Lung microvascular endothelial cell (primary cell): ENCODE measurements at places on chromosomes 2 and 18. TPM values are rescaled to one million over a fixed set of nuclear protein-coding genes. Genes with fewer than 3 reads are reported as not detected.

DNA sequence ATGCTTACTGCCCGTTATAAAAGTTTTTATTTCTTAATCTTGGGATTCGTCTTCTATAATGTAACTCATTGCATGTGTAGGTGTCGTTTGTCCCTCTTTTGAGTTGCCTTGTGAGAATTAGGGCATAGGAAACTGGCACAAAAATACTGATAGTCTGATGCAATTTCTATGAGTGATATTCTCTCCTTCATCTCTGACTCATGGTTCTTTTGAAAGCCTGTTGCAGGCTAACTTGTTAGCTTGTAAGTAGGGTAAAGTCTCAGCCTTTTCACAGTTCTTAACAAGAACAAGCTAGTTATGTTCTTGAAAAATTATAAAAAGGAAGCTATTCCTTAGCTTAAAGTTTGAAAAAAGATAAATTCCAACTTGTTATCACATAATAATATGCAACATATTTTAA, 1085.4 kb upstream of the NRXN1 start:
- no peak for DNase-seq

DNA sequence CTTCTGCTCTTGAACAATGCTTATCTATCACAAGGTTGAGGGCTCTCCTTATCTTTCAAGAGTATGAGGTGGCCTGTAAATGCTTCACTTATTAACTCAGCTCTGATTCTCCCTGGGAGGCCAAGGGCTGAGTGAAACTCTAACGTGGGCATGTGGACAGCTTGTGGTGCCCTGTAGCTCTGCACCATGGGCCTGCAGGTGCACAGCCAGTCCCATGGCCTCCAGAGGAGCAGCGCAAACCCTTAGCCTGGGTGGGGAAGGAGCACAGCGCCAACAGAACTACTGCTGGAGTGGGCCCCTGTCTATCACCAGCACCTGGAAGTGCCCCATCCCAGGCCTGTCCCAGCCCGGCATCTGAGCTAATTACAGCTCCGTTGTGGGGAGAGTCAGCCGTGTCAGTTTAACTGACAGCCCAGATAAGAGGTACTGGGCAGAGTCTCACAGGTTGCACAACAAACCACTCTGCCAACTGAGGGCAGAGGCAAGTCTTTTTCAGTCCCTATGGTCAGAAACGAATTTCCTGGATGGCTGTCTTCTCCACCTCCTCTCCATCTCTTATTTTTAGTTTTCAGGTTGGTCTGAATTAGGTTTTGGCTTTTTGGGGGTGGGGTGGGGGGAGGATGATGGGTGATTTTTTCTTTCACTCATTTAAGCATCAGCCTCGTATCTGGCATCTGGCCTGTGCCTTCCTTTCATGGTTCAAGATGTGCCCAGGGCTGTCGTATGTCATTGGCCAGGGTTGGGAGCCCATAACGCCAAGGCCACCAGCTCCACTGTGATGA, 219.5 kb downstream of the BCL2 start:
- DNase-seq = no peak

GRCh38 chr2:119491776-119492525, 32.3 kb downstream of the SCTR start:
- peak; percentile 58 for DNase-seq

- DNase-seq = no peak
These were observed 134.9 kb downstream of the NDUFA10 start for GRCh38 chr2:239890206-239890746.

ARHGAP15 gene
- not detected in 2 replicates for total RNA-seq

DNA sequence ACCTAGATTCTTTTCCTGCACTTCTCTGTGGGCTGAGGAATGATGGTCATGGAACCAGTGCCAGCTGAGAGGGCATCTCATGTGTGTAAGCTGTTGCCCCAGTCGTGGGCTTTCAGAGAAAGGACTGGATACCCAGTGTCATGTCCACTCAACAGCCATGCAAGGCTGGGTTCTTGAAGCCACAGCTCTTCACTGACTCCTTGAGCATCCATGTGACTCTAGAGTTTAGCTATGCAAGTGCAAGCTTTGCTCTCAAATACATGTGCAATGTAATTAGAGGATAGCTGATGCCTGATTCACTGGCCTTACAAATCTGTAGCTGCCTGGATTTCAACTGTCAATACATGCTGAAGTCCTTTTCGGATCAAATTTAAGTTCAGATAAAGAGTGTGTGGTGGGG, 46.8 kb upstream of the EML6 start:
- no peak for DNase-seq

CABLES1 gene
- 29.9 and 74.8 TPM in 2 replicates for total RNA-seq

FBXO41 gene
- under 0.01 and 0.22 TPM in 2 replicates for total RNA-seq

DNA sequence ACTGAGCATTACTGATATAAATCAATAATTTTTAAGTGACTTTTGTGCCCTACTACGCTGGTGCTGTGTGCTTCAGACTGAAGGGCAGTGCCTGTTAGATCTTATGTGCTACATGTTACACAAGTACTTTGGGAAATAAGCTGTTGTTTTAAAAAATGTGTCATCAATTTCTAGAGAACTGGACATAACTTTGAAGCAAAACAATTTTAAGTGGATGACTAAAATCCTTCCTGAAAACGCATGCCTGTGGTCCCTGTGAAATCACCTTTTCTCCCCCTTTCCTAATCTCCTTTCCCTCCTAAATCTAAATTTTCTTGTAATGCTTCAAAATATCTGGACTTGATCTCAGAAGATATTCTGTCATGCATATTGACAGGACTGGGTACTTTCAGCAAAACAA, 7.1 kb upstream of the IL1RL1 start:
- peak; percentile 30 for DNase-seq

GRCh38 chr18:22094358-22094734, 75.0 kb upstream of the GATA6 start:
- DNase-seq = no peak

- DNase-seq = no peak
These were observed 4.4 kb downstream of the CENPO start for GRCh38 chr2:24797644-24798043.

KCNJ3 gene
- not detected in 2 replicates for total RNA-seq

EML4 gene
- total RNA-seq = 12.5 and 14.6 TPM in 2 replicates

DNA sequence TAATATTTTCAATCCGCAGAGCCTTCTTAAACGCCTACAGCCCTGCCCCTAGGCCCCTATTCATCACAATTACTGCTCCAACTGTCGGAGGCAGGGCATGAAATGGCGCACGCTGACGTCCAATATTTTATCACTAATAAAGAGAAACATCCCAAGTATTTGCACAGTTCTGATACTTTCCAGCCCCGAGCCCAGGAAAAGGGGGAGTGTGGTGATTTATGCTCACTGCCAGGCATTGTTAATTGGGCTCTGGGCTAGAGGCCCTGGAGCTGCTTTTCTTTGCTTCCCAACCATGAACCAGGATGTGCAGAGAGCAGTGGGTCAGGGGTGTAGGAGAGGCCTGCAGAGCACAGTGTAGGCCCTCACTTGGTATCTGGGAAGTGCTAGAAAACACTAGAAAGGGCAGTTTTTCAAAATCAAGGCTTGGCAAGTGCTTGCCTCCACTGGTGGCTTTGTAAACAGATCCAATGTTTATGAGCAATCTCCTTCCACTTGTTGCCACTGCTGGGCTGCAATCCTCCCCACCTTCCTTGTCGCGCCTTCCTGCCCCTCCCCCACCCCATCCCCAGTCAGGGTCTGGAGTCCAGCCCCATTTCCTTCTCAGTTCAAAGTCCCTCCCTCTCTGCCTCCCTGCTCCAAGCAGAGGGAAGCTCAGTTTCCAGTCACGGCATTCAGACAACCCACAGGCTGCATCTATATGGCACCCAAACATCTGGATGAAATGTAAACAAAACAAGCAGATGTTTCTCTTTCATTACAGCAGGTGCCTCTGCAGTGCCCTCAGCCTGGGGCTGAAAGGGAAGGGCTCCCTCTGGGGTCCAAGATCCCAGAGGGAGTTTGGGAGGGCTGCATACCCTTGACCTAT, 83.9 kb upstream of the PKDCC start:
- DNase-seq = peak; percentile 10

DNA sequence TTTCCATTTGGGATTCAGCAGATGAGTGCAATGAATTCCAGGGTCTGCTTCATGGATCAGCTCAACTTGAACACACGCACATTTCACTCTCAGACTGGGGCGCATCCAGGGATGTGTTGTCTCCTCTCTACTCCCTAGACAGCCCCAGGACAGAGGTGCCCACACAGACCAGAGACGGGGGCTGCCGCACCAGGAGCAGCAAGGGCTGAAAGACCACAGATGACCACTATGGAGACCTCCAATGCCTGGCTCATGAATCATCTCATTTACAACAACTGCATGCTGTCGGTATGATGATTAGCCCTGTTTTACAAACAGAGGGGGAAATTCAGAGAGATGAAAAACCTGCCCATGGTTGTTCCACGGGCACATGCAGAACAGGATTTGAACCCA, 63.1 kb downstream of the CYP26B1 start:
- no peak for DNase-seq

COLEC12 gene
- 33.8 and 104 TPM in 2 replicates for total RNA-seq

DUSP19 gene
- 1.5 and 3.6 TPM in 2 replicates for total RNA-seq

GRCh38 chr2:12131975-12132374, 385.5 kb downstream of the LPIN1 start:
- no peak for DNase-seq

PDE11A gene
- under 0.01 TPM in 1 of 2 replicates, not detected in the other for total RNA-seq

DNA sequence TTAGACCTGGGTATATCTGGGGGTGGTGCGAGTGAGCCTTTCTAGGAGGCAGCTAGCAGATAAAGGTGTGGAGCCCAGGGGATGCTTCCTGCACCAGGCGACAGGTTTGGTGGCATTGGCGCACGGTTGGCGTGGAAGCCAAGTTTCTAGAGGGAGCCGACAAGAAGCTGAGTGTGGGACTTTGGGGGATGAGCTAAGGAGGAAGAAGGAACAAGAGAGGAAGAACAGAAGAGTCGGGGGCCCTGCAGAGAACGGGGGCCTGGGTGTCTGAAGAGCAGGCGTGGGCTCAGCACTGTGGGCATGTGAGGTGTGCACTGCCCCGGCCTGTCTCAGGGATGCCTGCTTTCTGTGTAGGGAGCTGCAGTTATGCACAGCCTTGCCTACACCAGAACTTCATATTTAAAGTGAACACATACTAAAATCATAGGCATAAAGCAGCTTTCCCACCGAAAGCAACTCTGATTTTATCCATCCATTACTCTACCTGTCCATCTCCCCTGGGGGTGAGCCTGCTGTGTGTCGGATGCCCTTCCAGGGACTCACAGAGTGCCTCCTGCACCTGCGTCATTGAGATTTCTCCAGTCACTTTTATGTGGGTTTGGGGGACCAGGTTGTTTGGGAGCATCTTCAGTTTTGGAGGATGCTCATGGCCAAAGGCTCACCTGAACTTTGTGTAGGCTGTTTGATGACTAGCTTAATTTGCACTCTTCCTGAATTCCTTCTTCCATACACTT, 149.7 kb downstream of the LDLRAD4 start:
- no peak for DNase-seq

DPP10 gene
- not detected in 2 replicates for total RNA-seq

DNA sequence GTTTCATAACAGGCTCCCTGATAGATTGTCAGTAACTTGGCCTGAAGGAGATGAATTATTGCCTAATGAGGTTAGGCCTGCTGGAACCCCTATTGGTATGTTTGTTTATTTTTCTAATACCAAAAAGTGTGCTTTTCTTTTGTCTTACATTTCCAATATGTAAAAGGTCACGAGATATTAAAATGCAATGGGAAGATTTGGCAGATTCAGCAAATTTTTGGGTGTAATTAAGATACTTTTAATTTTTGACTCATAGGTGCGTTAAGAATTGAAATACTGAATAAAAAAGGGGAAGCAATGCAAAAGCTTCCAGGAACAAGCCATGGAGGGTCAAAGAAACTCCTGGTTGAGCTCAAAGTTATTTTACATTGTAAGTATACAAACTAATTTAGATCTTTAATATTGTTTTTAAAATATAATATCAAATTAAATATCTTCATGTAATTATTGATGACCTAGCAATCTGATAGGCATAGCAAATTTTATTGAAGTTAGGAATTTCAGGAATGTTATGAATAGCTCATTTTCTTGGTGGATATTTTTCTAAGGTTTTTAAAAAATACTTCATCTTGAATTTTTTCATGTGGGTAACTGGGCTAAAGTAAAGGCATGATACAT, 52.1 kb downstream of the SMCHD1 start:
- no peak for DNase-seq
